ENCODE measurements at places on chromosomes 2 and 18. TPM values are rescaled to one million over a fixed set of nuclear protein-coding genes. Genes with fewer than 3 reads are reported as not detected.

DNA sequence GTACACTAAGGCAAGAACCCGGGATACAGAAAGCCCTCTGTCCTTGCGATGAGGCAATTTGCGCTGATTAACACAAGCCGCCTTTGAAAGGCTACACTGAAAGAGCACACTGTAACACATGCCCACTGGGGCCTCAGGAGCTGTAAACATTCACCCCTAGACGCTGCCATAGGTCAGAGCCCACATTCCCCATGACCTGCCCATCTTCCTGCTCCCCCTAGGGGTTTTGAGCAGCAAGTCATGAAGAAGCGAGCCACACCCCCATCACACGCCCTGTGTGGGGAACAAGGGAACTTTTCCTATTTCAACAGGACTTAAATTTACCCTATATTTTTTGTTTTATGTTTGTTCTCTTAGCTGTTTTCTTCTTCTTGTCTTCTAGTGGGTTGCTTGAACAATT, 47.8 kb upstream of the SLC4A10 start:
- no peak for DNase-seq

DNA sequence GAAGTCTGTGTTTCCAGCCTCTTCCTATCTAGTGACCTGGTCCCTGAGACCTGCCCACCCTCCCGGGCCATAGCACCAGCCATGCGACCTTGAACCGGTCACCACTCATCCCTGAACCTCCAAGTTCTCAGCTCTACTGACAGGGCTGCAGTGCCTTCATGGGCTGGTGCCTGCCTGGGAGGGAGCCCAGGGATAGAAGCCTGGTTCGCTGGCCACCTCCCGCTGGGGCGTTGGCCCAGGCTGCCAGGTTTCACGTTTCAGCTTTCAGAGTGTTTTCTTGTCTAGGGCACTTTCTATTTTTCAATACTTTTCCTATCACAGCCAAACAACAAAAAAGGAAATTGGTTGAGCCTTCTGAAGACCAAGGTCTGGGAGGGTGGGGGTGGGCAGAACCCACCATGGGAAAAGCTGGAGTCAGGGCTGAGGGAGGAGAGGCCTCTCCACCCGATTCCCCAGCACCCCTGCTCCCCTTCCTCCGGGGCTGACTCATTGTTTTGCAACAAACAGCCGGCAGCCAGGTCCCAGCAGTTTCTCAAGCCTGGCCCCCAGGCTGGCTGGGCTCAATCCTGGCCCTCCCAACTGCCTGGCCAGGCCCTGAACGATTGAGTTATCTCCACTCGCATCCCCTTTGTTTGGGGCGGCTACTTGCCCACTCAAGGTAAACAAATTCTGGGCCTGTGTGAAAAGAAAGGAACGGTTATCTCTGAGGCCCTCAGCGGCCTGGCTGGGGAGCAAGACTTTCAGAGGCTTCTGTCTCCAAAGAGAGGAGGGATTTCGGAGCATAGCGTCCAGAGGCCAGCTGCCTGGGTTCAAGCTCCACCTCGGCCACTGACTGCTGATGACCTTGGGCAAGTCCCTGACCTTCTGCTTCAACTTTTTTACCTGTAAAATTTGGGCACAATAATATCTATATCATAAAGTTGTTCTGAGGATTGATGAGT, 47.5 kb downstream of the ZFP36L2 start:
- peak; percentile 99 for DNase-seq

DNA sequence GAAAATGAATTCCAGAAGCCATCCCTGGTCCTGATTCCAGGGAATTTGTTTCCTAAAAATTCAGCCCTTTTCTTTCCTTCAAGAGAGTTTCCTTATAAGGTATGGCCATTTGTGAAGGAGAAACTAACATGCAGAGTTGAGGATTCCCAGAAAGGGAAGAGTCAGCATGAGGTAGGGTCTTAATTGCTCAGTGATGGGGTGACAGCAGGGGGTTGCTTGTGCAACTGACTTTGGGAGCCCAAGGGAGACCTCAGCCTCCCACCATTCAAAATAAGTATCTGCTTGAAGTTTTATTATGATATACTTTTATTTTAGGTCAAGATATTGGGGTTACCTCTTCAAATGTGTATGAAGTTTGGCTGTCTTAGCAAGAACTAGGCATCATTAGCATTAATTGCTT, 74.9 kb upstream of the CELF4 start:
- no peak for DNase-seq

DNA sequence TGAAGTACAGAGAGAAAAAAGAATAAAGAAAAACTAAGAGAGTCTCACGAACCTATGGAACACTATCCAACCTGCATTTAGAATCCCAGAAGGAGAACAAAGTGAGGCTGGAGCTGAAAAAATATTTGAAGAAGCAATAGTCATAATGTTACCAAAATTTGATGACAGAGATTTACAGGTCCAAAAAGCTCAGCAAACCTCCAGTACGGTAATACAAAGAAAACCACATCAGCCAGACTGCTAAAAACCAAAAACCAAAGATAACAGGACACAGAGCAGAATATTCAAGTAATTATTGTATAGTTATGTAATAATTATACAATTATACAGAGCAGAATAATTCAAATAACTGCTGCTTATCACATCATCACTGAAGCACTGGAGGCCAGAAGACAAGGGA, 23.7 kb downstream of the ATL2 start:
- no peak for DNase-seq

DNA sequence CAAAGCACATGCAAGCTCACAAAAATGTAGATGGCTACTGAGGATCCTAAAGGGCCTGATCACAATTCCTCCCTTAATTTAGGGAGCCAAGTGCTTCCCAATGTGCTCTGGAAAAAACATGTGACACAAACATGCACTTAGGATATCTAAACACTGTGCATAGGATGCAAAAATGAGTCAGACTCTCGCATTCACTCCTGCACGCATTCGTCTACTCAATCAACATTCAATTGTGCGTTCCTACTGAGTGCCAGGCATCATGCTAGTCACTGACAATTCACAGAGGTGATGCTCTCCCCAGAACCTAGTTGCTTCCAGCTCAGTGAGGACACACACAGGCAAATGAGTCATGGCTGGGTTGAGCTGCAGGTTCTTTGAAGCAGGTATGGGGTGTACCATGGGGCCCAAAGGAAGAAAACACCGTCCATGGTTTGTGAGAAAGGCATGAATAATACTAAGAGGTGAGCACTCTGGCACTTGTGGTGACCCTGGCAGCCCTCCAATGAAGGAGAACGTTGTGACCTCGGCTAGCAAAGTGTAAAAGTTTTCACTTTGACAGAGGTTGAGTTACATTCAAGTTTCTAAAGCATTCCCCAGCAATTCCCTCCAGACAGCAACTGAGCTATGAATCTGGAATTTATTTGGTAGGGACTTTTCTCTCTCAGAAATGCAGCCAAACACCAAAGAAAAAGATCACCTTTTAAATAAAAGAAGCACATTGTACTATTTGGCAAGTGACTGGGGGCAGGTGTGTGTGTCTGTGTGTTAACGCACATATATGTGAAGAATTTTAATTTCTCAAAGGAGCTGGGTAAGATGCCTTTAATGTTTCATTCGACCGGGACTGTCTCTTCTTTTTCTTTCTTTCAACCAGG, 173.3 kb downstream of the ALPK2 start:
- DNase-seq = no peak

DNA sequence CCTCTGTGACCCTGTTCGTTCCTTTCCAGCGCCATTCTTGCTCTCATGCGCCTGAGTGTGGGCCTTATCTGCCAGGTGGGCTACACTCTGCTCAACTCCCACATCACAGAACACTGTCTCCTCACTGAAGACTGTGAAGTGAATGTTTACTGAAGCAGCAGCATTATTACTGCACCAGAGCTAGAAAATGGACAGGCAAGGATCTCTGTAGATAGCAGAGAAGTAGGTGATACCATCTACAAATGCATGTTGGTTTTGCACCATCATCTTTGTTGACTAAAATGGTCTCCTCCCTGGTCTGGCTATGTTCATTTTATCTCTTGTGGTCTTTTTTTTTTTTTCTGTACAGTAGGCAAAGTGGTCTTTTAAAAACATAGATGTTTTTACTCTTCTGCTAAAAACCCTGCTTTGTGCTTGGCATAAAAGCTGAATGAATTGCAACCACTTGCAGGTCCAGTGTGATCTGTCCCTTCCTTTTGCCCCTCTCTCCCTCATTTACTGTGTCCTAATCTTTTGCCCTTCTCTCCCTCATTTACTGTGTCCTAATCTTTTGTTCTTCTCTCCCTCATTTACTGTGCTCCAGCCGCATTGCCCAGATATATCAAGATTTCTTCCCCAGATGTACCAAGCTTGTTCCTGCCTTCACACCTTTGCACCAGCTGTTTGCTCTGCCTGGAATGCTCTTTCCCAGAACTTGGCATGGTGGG, 35.4 kb downstream of the BABAM2 start:
- no peak for DNase-seq

- no peak for DNase-seq
These were observed 6.0 kb upstream of the NEDD4L start for GRCh38 chr18:58038063-58038462.

DNA sequence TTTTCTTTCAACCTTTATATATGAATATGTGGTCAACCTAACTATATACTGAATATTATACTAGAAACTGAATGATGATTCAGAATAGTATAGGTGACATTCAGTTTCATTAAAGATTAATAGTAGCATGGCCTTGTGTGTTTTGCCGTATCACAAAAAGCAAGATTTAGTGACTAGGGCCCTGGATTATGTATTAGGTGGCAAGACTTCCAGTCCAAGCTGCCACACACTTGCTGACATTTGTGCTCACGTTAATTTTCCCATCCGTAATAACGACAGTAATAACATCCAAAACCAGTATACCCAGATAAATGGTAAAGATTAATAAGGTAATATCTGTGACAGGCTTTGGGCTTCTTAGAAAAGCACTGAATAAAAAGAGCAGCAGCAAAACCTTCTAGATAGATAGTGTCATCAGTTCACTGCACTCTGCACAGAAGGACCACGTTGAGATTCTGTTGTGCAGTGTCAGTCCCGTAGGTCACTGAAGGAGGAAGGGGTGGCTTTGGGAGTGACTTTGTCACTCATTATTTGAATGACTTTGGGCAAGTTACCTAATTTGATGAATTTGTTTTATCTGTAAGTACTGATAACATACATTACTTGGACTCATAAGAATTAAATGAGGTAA, 451.7 kb downstream of the PTPRM start:
- no peak for DNase-seq

- no peak for DNase-seq
These were observed 262.7 kb upstream of the EPAS1 start for GRCh38 chr2:46034535-46034934.

GRCh38 chr18:37135177-37135576, 306.2 kb downstream of the KIAA1328 start:
- DNase-seq = no peak

GRCh38 chr2:133802409-133803039, 234.3 kb upstream of the NCKAP5 start:
- DNase-seq = no peak

DNA sequence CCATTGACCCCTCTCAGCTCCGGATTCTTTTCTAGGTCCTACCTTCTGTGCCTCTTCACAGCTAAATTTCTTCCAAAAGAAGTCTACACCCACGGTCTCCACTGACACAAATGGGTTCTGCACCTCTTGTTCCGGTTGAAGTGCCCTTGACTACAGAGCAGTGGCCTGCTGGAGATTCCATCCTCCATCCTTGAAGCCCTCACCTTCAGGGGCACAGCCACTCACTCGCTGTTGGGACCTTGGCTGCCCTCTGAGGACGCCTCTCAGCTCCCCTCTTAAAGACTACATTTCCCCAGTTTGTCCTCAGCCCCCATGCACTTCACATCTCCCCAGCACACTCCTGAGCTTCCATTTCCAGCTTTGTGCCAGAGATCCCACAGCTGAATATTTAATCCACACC, 226.3 kb downstream of the ATAD2B start:
- no peak for DNase-seq

- DNase-seq = no peak
These were observed 231.1 kb downstream of the SETBP1 start for GRCh38 chr18:44911773-44912172.

The SLC39A6 gene
- 19.8 TPM for total RNA-seq

The CPLX4 gene
- not detected for total RNA-seq

The ITPRIPL1 gene
- total RNA-seq = 4.0 TPM

The ACMSD gene
- not detected for total RNA-seq

The ASB1 gene
- 5.8 TPM for total RNA-seq

The KCNG3 gene
- not detected for total RNA-seq
